ENCODE measurements at places on chromosomes 11 and 22.
A peak's percentile ranks its signal among the peaks of the same experiment; 100 is the strongest.

DNA sequence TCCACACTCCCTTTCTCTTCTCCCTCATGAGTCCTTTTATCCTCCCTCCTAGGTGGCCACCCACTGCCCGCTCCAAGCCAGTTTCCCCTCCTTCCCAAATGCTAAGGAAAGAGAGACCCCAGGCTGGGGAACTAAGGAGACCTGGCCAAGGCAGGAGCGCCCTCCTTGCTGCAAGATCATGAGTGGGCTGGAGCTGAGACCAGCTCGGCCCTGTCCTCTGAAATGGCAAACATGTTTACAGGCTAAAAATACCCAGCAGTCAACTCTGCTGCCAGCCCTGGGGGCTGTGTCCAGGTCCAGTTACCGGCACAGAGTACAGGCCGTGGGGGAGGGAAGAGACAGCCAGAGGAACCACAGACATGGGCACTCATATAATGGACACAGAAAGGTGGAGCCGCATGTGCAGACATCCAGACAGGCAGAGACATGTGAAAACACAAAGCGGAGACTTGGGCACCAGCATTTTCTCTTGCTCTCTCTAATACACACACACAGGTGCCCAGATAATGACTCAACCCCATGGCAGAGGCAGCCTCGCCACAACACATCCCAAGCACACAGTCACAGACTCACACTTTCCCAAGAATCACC, 1.2 kb upstream of the AHNAK start:
- DNase-seq: no peak

DNA sequence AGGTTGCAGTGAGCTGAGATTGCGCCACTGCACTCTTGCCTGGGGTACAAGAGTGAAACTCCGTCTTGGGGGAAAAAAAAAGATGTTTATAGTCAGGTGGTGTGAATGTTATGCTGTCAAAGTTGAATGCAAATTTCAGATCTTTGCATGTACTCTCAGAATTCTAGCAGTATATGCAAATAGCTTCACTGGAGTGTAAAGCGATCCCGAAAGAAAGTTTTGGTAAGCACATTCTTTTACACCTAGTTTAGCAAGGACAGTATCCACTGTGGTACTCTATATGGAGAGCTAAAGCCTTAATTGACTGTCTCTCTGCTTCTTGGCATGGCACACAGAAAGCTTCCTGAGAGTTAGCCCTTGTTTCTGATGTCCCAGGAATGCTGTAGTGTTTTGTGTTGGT, 4.0 kb downstream of the JAM3 start:
- DNase-seq: no peak

- no peak for DNase-seq
Observed at GRCh38 chr11:109644152-109644551, 222.2 kb downstream of the C11orf87 start.

DNA sequence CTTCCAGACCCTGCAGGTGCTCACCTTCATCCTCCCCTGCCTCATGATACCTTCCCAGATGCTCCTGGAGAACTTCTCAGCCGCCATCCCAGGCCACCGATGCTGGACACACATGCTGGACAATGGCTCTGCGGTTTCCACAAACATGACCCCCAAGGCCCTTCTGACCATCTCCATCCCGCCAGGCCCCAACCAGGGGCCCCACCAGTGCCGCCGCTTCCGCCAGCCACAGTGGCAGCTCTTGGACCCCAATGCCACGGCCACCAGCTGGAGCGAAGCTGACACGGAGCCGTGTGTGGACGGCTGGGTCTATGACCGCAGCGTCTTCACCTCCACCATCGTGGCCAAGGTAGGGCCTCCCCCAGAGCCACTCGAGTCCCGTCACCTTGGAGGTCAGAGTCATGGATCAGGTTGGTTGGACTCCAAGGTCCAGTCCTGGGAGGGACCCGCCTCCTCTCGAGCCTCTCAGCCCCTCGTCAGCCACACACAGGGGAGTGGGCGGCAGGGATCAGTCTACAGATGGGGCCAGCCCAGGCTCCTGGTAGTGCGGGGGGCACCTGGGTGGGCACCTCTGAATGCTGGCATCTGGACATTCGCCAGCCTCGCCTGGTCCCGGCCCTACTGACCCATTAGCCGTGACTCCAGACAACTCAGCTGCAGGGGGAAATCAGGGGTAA, 34.8 kb upstream of the SLC22A12 start:
- DNase-seq: no peak

DNA sequence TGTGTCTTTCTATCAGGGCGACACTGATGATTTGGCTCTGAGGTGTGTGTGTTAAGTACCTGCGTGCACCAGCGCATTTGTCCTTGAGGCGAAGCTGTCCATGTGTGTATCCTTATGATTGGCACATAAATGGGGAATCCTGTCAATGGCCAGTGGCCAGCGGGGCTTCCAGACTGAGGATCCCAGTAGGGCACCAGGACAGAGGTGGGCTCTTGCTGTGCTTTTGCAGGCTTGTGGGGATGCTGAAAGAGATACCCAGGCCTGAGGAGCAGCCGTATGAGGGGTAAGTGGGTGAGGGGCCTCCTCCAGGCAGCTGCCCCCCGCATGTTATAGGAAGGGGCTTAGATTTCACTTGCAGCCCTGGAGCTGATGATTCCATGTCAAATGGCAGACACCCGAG, 156.8 kb downstream of the ST3GAL4 start:
- no peak for DNase-seq

DNA sequence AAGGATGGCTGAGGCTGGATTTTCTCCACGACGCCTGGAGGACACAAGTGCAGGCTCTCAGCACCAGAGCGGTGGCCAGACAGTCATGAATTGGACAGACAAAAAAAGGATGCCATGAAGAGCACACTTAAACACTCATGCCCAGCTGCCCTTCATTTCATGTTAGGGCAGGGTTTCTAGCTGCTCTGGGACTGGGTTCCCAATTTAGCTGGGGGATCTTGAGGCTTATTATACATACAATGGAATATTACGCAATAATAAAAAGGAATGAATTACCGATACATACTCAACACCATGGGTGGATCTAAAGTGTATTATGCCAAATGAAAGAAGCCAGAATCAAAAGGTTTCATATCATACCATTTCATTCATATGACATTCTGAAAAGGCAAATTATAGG, 512.1 kb upstream of the LRRC4C start:
- no peak for DNase-seq

DNA sequence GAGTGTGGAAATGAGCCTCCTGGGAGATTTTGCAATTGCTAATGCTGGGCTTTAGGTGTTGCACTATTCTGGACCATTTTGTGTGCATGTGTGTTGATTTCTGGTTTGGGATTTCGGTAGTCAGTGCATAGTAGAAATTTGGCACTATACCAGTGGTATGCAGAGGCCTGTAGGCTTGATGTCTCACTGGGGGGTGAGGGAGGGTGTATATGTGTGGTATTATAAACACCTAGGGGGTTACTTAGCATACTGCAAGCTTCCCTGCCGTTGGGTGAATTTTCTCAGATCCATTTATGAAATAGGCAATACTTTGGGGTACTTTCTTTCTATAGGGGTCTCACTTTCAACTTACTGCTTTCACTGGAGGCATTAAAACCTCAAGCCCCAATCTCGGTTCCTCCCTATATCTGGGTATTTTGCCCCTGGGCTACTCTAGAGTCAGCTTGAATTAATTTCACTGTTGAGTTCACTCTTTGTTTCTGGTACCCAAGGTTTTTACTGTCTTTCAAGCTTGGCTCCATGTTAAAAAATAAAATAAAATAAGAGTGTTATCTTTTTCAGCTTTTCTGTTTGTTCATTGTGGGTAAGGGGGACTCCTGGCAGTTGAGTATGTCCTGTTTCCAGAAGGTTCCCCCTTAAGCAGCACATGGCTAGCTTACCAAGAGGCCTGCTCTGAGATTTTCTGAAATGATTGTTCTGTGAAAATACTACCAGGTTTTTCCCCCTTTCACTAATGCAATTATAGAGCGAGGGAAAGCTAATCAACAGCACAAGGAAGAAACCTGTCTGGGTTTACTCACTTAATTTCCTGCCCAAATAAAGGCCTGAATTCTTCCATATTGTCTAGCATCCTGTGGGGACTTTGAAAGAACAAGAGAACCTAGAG, 45.8 kb downstream of the PPFIBP2 start:
- DNase-seq: no peak

DNA sequence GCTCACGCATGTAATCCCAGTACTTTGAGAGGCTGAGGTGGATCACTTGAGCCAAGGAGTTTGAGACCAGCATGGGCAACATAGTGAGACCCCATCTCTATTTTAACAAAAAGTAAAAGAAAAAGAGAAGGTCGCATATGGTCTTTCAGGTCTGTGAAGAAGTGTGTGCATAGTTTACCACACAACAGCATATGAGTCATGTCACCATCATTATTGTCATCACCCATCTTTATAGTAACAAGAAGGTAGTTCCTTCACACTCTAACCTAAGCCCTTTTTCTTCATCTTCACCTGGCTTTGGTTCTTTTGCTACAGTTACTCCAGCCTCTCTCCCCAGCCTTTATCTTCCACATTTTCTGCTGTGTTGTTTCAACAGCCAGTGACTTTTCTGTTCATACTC, 39.2 kb downstream of the PACS1 start:
- no peak for DNase-seq

- no peak for DNase-seq
Observed at GRCh38 chr11:27635567-27636037, 64.7 kb downstream of the BDNF start.

DNA sequence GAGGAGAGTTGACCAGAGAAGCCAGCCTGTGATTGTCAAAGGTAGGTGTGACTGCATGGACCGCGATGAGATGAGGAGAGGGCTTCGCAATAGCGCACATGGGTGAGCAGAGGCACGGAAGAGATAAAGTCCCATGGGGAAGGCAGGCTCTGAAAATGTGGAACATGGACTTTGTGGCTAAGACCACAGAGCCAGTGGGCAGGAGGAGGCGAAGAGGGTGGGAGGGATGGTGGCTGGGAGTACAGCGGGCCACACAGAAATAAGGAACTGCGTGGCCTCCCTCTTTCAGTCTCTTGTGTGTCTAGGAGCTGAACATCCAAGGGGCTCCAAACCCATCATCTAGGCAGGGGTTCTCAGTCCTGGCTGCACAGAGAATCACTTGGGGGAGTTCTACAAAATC, 98.6 kb downstream of the TENM4 start:
- no peak for DNase-seq

GRCh38 chr11:9639985-9640384, 23.9 kb upstream of the SWAP70 start:
- no peak for DNase-seq

DNA sequence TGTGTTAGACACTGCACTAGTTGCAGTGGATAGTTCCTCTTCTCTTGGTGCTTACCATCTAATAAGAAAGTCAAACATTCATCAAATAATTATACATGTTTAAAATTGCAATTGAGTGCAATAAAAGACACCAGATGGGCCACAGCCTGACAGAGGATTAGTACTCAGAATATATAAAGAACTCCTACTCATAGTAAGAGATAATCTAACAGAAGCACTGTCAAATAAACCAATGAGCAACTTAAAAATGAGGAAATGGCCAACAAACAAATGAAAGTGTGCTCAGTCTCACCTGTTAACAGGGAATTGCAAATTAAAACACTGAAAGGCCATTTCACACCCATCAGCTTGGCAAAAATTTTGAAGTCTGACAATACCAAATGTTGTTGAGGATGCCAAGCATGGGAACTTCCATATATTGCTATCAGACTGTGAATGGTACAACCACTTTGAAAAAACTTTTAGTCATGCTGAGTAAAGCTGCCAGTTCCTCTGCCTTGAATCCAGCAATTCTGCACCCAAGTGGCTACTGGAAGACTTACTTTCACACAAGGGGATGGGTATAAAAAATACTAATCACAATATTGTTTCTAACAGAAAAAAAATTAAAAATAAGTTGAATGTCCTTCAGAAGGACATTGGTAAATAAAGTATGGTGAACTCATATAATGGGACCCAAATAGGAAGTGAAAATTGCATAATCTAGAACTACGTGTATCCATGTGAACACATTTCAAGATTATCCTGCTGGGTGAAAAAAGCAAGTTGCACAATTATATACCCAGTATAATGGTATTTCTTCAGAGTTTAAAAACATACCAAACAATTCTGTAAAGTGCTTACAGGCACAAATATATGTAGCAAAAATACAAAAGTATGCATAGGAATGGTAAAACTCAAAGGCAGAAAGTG, 41.4 kb upstream of the CREB3L1 start:
- no peak for DNase-seq

DNA sequence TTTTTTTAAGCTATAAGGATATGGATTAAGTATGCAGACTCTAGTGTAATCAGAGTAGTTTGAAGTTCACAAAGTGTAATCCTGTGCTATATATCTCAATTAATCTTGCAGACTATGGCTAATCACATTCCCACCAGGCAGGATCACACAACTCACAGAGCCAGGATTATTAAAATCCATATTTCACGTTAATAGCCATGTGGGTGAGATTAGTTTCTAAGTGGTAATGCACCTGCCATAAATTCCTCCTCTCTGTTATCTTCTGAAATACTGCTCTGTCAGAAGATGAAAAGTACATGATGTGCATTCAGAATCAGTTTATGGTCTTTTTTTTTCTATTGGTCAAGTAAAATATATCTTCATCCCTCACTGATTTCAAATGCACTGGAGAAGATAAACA, 686.1 kb downstream of the CNTN5 start:
- no peak for DNase-seq

DNA sequence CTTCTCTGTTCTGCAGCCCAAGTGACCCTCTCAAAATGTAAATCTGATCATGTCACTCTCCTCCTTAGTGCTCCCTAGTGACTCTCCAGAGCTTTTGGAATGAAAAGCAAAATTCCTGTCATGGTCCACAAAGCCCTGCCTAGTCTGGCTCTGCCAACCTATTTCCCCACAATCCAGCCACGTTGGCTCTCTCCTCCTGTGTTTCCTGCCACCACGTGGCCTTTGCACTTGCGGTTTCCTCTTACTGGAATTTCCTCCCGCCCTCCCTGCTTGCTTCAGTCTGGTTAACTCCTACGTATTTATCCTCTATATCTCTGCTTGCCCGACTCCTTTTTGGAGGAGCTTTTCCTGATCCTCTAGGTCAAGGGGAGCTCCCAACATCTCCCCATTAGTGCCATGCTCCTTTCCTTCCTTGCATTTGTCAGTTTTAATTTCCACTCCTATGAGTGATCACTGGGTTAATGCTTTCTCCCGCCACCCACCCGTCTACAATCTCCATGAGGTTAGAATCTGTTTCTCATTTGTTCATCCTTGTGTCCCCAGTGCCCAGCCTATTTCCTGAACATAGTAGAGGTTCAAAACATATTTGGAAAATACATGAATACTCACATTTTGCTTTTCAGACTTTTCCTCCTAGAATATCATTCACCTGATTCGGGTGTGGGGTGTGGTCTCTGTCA, 11.5 kb downstream of the NNMT start:
- no peak for DNase-seq

- peak; percentile 12 for DNase-seq
Observed at GRCh38 chr11:133503236-133503635, 29.1 kb downstream of the OPCML start.
